ENCODE measurements at places on chromosomes 4 and X.

- no peak for DNase-seq
These were observed 70.1 kb upstream of the HPGD start for GRCh38 chr4:174592256-174592984.

DNA sequence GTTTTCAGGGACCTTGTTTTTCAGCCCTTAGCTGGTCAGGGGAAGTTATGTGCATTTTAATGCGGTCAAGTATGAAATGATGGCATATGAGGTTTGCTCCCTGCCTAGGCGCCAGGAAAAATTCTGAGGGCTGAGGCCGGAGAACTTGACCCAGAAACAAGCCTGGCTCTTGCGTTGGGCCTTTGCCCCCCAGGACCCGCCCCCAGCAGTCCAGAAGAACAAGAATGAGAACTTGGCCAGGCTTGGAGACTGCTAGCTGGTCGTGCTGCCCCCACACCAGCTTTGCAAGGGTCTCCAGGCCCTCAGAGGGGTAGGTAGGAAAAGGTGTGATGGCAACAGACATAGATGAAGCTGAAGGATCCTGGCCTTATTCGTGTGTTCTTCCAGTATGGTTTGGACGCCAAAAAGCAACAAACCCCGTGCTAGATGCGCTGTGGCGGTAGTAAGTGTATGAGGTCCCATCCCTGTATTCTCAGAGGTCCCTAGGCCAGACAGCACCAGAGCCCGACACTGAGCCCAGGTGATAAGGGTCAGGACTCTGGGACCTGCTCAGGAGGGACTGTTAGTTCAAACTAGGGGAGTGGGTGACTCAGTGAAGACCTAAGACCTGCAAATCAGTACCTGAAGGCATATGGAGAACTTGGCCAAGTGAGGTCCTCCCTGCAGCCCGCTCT lies 10.5 kb downstream of the NKX3-2 start:
- no peak for DNase-seq

- no peak for DNase-seq
These were observed 20.4 kb upstream of the FHL1 start for GRCh38 chrX:136126872-136127406.

- DNase-seq: no peak
These were observed 1075.0 kb upstream of the TENM3 start for GRCh38 chr4:181168011-181168805.

DNA sequence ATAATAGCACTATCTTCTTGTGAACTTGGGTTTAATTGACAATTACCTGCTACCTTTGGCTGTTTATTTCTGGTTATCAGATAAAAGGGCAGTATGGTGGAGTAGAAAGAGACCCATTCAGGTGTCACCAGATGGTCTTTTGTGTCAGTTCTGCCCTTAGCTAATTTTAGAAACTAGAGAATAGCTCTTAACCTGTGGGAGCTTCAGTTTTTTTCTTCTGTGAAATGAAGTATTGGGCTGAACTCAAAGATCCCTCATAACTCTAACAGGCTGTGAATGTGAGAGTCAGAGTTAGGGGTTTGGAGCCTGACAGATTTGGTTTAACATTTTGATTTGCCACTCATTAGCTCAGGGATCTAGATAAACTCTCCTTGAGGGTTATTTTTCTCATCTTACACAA lies 335.2 kb downstream of the PPP1R2C start:
- DNase-seq: no peak

- DNase-seq: no peak
These were observed 59.1 kb downstream of the EDNRA start for GRCh38 chr4:147539959-147540358.

GRCh38 chr4:34720571-34720970 lies 1523.7 kb downstream of the ARAP2 start:
- no peak for DNase-seq

- DNase-seq: no peak
These were observed 269.1 kb upstream of the ZFP42 start for GRCh38 chr4:187726485-187726884.

GRCh38 chr4:70902577-70903290 lies 565 bp downstream of the MOB1B start:
- DNase-seq: no peak

DNA sequence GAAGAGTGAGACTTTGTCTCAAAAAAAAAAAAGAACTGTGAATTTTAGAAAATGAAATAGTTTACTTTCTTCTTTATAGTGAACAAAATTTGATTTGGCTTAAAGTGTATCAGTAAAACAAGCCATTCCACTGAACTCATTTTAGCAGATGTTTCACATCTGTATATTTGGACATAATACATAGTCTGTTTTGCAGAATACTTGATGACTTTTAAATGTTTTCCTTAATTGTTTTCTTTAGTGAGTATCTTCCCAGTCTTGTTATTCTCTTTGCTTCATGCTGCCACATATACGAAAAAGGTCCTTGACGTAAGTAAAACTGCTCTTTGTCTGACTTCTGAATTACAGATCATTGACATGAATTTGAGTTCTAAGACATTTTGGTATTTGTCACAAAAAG lies 8.3 kb downstream of the TMEM33 start:
- no peak for DNase-seq

GRCh38 chrX:122982521-122982920 lies 201.6 kb upstream of the GRIA3 start:
- no peak for DNase-seq

GRCh38 chrX:63664741-63665140 lies 120.3 kb downstream of the ARHGEF9 start:
- no peak for DNase-seq

- no peak for DNase-seq
These were observed 875.0 kb upstream of the PRKX start for GRCh38 chrX:4588466-4588865.

DNA sequence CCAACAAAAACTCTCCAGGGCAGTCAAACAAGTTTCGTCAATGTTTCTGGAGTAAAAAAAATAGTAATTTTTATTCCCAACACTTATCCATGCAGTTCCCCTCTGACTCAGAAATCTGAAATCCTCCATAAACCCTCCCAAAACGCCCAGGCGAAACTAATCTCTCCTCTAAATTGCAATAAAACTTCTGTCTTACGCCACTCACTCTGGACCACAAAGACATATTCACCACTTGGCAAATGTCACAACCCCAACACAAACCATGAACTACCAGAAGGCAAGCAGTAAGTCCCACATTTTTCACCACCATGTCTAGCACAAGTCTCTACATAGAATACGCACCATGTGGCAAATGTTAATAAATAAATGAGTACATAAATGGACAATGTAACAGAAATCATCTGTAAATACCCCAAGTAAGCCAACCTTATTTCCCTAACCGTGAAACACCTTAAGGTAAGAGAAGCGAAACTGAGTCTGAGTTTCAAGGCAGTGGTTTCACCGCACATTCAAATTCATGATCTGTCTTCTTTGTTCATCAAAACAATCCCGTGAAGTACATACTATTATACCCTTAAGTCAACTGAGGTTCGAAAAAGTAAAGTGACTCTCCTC lies 1.6 kb downstream of the PAPSS1 start:
- no peak for DNase-seq

GRCh38 chr4:6969826-6970800 lies 60.5 kb downstream of the TBC1D14 start:
- DNase-seq: no peak

DNA sequence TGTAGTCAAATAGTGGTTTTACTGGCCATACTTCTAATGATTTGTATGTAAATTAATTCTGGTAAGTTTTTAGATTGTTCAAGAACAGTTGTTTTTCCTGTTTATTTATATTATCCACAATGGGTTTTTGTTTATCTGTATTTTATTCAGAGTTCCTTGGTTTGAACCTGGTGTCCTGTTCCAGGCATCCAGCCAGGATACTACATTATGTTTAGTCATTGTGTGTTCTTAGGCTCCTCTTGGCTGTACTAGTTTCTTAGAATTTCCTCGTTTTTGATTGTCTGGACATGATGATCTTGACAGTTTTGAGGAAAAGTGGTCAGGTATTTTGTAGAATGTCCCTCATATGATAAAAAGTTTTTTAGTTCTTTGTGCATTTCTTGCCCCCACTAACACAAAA lies 7.8 kb downstream of the TIGD2 start:
- DNase-seq: no peak

Measured in NCI-H226 (cell line).